Activated T-helper 1 cell treated with anti-CD3 and anti-CD28 coated beads, Interleukin-2, amount 50 U/mL, for 16 hours (primary cell): ENCODE measurements at places on chromosomes 5 and 9.

- no peak for DNase-seq
Observed at GRCh38 chr5:67105270-67105669, 91.3 kb downstream of the CD180 start.

GRCh38 chr9:107481035-107481434 is 8.5 kb downstream of the KLF4 start:
- no peak for DNase-seq

DNA sequence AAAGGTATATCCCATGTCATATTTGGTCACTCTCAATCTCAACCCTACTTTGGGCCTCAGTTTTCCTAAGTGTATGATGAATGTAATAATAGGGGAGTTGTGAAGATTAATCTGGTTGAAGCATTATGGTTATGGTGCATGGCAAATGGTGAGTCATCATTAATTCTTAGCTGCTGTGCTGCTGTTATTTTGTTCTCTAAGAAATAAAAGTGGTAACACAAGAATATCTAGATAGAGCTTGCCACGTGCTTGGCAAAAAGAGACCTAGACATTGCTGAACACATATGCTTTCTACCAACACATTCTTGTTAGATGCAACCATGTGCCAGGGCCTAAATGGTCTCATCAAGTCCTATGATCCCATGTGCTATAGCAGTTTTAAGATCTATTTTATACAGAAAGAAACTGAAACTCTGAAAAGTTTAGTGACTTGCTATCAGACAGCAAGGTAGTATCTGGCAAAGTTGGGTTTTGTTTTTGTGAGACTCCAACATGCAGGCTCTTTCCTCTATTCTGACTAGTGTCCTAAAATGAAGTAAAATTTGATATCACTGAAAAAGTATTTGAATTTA is 699.9 kb upstream of the MEF2C start:
- DNase-seq: no peak

GRCh38 chr9:131320031-131320685 is 30.6 kb downstream of the PLPP7 start:
- no peak for DNase-seq

GRCh38 chr9:110073356-110073905 is 134.5 kb downstream of the C9orf152 start:
- no peak for DNase-seq
